ENCODE measurements at places on chromosomes 11 and 22.

- no peak for DNase-seq
These were observed 6.9 kb downstream of the NFRKB start for GRCh38 chr11:129888451-129888850.

- DNase-seq, result no peak
These were observed 691 bp downstream of the CEP295 start for GRCh38 chr11:93662175-93662570.

DNA sequence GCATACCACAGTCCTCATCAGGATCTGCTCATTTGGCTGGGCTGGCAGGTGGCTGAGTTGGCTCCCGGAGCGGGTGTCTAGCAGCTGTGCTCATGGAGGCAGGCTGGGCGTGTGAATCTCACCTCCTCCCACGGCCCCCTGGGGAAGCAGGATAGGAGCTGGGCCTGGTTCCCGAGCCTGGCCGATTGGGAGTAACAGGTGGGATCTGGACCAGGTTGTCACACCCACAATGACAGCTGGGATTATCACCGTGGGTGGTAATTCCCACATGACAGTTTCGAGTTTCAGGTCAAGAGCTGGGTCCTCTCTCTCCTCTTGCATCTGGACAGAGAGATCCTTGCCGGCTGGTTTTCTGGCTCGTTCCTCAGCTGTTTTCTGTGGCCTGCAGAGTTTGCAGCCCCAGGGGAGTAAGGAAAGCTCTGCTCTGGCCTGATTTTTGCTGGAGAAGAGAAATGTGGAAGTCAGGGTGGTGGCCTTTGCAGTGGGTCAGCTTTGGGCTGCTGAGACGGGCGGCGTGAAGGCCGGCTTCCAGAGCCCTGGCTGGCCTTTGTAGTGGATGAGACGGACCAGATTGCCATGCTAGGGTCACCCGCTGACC is 57.0 kb downstream of the BCR start:
- DNase-seq, result no peak

DNA sequence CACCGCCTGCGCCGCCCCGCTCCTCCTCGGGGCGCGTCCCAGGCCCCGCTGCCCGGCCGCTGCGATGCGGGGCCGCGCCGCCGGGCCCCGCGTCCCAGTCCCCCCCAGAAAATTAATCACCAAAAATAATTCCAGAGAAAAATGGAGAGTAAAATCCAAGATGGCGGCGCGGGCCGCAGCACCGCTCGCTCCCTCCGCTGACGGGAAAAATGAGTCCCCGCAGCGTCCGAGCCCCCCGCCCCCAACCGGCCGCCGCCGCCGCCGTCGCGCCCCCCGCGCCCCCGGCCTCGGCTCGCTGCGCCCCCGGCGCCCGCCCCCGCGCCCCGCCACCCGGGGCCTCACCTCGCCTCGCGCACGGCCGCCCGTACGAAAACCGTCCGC is at the start of gene KMT5B:
KMT5B (minus strand) TSS at position 162 of the 381 bp plus-strand sequence. CDS start 23,220 bp downstream, outside the sequence.
- DNase-seq, result no peak

GRCh38 chr11:76705826-76706225 is 35.3 kb upstream of the LRRC32 start:
- no peak for DNase-seq

DNA sequence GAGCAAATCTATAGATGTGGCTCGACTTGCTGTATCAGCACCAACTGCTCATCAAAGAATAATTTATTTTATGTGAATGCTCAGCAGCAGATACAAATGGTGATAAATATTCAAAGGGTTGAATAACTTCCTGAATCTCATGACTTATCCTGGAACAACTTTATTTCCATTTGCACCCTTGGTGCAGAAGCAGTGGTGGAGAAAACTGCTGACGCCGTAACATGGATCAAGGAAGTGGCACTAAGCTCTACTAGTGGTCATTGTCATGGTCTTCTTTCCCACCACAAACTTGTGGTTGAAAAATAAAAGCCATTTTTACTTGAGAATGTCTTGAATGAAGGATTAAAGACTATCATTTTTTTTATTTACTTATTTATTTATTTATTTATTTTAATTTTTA is 14.6 kb downstream of the MARK2 start:
- no peak for DNase-seq

DNA sequence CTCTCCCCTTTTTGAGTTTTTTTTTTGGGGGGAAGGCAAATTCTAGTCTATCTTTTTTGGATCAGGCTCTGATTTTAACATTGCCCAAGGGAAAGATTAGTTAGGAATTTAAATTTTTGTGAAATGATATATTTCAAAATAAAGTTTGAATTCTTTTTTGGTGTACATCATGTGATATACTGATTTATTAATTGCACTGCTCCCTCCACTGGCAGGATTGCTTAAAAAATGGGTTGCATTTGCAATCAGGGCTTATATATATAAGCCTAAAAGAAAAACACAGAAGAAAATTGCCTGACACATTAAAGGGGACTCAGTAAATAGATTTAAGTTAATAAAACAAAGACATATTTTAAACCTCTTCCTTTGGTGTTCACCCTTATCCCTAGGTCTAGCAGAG is 1.2 kb downstream of the DYNC2H1 start:
- DNase-seq, result no peak

GRCh38 chr11:62143727-62144126 is 19.9 kb downstream of the INCENP start:
- no peak for DNase-seq

DNA sequence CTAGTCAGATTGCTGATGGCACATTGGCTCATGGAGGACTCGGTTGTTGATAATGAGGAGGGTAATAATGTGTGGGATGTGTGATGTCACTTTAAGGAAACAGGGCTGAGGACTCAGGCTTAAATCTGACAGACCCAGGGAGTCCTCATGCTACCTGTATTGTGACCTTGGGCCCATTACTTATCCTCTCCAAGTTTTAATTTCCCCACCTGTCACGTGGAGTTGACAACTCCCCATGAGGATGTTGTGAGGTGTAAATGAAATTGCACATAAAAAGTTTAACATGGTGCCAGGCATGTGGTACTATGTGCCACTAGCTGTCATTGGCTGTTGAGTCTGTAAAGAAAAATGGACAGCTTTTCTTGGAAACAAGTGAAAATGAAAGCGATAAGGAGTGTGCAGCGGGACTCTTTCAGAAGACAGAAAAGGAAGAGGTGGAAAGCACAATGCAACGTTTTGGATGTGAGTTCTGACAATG is 15.3 kb downstream of the IL10RA start:
- DNase-seq, result no peak

DNA sequence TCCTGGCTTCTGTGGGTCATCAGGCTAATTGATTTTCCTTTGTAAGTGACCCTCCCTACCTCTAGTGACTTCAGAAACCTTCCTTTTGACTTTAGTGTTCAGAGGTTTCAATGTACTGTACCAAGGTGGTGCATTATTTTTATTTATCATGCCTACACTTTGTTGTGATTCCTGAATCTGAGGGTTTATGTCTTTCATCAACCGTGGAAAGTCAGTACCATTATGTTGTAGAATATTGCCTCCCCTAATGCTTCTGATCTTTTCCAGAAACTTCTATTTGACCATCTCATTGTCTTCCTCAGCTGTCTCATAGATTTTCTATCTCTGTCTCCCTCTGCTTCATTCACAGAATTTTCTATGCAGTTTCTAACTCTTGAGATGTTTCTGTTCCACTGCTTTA is 105.5 kb downstream of the KCNQ1OT1 start:
- DNase-seq, result no peak

- no peak for DNase-seq
These were observed 112.0 kb downstream of the DBX1 start for GRCh38 chr11:20048246-20048645.

Measured in PC-9 (cell line).